ENCODE measurements at places on chromosomes 16 and 17.

DNA sequence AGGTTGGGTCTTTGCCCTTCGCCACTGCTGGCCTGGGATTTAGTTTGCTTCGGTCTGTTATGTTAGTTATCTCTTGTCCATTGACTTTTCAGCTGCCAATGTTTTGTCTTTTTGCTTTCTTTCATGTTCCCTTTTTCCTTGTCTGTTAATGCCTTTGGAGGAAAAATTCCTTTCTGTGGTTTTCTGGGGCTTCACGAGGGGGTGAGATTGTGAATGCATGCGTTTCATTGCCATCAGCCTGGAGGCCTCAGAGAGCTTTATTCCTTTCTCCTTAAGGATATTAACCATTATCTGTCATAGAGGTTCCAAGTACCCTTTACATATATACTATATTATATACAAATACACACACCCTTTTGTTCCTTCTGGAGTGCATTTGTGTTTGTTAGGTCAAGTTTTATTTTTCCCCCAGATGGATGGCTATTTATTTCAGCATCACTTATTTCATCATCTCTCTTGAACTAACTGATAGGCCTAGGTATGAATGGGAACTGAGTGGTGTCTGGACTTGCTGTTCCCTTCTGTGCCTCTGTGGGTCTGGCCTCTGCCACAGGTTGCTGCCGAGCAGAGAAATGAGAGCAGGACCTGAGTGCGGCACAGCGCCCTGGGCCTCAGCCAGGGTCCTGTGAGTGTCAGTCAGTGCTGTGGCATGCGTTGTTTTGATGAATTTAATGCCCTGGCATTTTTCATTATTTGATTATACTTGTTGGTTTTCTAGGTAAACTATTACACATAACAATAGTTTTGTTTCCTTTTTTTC lies 193.4 kb downstream of the LGALS9B start:
- no peak for DNase-seq

GRCh38 chr17:62920300-62920699 lies 45.7 kb upstream of the TANC2 start:
- no peak for DNase-seq

DNA sequence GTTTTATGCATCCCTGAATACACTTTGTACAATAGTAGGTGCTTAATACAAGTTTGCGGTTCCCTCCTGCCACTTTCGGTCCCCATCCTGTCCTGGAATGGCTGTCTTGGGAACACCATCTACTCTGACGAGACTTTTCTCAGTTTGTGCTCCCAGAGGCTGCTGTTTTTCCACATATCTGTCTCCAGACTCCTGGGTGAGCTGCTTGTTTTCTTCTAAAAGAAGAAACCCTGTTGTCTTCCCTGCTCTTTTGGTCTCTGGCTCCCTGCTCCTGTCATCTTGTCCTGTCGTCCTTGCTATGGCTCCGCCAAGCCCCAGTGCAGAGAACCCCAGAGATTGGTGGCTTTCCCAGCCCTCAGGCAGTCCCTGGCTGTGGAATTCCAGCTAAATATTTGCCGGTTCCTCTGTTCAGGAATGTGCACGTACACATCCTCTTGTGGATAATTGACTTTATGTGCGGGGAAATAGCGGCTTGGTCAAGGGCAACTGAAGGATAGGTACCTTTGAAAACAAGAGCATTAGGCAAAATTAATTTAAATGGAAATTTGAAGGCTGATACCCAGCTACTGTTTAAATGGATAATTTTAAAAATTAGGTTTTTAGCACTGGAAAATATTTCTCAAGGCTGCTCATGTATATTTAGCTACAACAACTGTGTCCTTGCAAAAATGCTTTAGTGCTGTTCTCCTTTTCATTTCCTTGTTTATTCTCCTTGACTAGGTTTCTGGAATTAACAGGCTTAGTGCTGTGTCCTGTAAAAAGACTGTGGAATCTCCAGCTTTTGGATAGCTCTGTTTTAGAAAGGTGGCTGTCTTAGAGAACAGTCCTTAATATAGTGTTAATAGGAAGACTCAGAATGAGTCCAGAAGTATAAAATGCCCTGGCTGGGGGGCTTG lies 50.2 kb upstream of the SLC12A3 start:
- DNase-seq, result no peak

- DNase-seq, result no peak
These were observed 7.5 kb upstream of the SPPL2C start for GRCh38 chr17:45837187-45837586.

- no peak for DNase-seq
These were observed 2.3 kb downstream of the CTDNEP1 start for GRCh38 chr17:7249214-7249613.

- DNase-seq, result no peak
These were observed 89.5 kb downstream of the WWP2 start for GRCh38 chr16:69851491-69852240.

DNA sequence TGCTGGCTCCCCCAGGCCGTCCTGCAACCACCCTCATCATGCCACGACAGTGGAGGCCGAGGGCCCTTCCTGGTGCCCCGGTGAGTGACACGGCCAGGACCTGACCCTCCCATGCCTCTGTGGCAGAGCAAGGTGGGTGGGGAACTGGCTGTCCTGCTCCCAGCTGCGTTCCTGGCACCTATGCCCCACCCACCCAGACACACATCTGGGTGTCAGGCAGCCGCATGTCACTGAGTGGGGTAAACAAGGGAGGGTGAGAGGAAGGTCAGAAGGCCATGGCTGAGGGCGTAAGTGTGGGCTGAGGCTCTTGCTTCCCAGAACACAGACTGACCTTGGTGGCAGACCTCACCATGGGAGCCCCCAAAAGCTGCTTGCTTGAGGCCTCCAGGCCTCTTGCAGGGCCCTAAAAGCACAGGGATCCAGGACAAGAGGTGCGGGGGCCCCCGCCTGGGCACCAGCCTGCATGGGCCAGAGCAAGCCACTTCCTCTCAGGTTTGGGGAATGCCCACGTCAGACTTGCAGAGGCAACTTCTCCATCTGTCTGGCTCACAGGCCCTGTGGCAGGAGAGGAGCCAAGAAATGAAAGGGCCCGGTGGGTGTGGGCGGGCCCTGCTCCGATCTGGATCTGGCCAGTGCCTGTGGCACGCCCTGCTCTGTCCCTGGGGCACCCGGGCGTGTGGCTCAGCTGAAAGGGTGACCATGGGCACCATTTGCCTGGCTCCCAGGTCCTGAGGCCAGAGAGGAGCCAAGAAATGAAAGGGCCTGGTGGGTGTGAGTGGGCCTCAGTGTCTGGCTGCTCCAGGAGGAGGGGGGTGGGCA lies 3.9 kb upstream of the CCDC57 start:
- no peak for DNase-seq

DNA sequence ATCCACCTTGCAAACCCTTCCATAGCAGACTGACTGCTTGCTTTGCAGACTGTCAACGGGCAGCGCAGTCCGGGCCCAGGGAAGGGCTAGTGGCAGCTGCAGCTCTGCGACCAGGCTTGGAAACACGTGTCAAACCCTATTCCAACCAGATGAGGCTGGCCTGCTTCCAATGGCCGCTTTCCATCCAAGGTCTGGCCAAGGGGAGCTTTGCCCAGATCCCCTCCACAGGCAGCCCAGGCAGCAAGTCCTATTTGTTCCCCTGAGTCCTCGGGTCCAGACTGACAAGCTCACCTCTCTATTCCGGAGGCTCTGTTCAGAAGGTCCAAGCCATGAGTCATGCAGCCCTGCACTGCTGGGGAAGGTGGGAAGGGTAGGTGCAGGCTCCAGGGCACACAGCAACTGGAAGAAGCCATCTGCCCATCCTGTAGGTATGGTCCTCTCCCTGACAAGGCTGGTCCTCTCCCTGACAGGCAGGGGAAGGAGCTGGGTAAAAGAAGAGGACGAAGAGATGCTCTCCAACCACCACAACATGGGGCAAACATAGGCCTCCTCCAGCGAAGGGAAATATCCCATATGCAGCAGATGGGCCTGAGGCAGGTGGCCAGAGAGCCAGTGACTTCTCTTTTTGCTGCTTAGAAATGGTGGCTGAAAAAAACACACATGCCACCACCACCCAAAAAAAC lies 22.6 kb upstream of the AXIN2 start:
- DNase-seq, result no peak

DNA sequence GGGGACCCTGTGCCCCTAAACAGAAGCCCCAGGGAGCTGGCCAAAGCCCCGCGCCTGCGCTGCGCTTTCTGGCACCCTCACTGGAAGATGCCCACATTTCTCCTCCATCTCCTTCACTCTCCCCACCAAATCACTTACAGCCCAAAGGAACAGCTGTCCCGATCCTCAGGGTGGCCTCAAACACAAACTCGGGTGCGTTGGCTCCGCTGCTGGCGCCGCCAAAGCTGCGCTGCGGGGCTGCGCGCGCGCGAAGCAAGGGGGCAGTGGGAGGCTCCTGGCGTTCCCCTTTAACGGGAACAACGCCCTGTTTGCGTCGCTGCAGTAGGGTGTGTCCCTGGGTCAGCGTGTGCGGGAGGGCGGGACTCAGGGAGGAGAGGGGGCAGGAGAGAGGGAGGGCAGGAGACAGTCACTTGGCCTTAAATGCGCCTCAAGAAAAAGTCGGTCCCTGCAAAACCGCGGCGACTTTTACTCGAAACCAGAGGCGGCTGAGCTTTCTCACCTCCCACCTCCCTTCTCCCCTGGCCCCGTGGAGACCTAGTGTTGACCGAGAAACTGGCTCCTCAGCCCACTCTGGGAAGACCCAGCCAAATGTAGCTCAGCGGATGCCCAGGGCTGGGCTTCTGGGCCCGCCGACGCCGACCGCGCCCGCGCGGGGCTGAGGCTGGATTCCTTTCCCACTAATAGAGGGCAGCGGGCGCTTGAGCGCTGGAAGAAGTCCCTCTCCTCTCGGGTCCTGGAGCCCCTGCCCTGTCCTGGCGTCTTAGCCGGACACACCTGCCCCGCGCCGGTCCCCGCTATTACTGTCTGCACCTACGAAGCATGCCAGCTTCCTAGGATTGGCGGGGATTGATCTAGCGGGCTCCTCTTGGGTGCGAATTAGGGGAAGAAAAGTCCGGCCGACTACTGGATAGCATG lies 2.6 kb downstream of the PMP22 start:
- no peak for DNase-seq

- no peak for DNase-seq
These were observed 17.0 kb downstream of the IRX5 start for GRCh38 chr16:54947616-54948015.
